IMR-90 (cell line): ENCODE measurements at places on chromosomes 5 and 9. TPM values are rescaled to one million over a fixed set of nuclear protein-coding genes. Genes with fewer than 3 reads are reported as not detected.
A peak's percentile ranks its signal among the peaks of the same experiment; 100 is the strongest.

ANKRD18B gene
- total RNA-seq = 13.4 and 14.7 TPM in 2 replicates

GRCh38 chr5:132487841-132488555 lies 2.6 kb downstream of the IRF1 start:
- no peak for DNase-seq

GRCh38 chr5:143258559-143259253 lies 144.8 kb downstream of the NR3C1 start:
- peak; percentile 87 for DNase-seq

DNA sequence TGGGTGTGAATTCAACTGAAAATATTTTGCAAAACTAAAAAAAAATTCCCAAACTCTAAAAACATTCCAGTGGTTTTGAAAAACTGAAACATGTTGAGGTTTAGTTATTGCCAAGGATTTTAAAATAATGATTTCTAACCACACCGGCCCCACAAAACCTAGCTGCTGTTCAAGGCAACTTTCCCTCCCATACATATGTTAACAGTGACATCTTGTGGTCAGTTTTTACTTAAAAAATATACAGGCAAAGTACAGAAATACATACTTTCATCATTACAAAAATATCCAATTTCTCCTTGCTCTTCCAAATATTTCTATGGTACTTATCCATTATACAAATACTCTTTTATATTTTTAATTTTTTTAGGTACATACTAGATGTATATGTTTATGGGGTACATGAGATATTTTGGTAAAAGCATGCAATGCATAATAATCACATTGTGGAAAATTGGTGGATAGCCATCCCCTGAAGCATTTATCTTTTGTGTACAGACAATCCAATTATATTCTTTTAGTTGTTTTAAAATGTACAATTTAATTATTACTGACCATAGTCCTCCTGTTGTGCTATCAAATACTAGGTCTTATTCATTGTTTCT lies 34.4 kb upstream of the MRPS30 start:
- peak; percentile 52 for DNase-seq

- no peak for DNase-seq
Observed at GRCh38 chr5:756171-756570, 28.4 kb downstream of the ZDHHC11B start.

- DNase-seq = no peak
Observed at GRCh38 chr9:136769710-136770191, 5.4 kb upstream of the LCN15 start.

- DNase-seq = no peak
Observed at GRCh38 chr5:33072296-33072695, 361.2 kb downstream of the NPR3 start.

IRGM gene
- total RNA-seq = not detected in 2 replicates

GRCh38 chr5:145008876-145009530 lies 826.1 kb downstream of the PRELID2 start:
- DNase-seq = no peak

DNA sequence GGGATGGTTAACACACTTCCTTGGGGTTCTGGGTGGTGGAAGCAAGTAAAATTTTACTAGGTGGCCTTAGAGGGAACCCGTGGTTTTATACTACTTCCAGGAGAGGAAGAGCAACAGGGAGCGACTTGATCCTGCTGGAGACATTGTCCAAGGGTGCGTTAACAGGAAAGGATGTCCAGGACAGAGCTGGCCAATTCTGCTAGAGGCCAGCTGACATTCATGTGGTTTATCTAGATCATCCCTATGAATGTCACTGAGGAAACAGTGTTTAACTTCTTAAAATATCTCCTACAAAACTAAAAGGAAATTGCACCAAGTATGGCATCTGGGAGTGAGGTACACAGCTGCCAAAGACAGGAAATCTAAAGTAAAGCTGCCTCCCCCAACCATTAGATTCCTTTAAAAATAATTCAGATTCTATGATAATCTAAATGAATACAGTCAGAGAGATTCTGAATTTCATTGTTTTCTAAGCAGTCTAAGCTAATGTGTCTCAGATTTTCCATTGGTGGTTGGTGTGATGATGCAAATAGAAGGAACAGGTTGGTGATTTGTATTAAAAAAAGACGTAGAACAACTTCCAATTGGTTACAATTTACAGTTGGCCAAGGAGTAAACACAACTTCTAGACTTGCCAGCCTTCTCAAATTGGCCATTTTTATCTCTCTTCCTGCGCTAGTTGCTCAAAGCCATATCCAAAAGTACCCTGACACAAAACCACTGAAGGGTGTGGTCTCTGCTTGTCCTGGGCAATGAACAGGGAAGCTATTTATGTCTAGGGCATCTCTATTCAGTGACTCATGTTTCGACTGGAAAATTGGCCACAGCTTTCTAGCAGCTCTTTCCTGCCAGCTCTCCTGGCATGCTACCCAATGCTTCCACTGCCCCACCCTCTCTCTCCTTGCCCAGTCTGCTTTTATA lies 574.7 kb upstream of the MEF2C start:
- no peak for DNase-seq

PAEP gene
- not detected in 2 replicates for total RNA-seq

DNA sequence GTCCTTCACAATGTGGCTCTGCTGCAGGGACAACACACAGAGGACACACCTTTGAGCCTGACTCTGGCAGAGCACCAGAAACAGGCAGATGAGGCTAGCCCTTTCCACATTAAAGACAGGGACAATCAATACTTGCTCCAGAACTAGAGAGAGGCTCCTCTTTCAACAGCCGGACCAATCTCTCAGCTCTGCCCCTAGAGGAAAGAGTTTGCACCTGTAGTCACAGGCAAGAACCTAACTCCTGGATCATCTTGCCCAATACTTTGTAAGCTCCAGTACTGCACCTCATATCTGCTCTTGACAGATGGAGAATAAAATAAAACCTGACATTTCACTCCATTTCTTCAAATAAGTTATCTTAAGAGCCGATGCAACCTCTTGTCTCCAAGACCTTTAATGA lies 52.1 kb downstream of the EPB41L4A start:
- DNase-seq = no peak

- DNase-seq = no peak
Observed at GRCh38 chr5:124980163-124980941, 233.9 kb upstream of the ZNF608 start.

DNA sequence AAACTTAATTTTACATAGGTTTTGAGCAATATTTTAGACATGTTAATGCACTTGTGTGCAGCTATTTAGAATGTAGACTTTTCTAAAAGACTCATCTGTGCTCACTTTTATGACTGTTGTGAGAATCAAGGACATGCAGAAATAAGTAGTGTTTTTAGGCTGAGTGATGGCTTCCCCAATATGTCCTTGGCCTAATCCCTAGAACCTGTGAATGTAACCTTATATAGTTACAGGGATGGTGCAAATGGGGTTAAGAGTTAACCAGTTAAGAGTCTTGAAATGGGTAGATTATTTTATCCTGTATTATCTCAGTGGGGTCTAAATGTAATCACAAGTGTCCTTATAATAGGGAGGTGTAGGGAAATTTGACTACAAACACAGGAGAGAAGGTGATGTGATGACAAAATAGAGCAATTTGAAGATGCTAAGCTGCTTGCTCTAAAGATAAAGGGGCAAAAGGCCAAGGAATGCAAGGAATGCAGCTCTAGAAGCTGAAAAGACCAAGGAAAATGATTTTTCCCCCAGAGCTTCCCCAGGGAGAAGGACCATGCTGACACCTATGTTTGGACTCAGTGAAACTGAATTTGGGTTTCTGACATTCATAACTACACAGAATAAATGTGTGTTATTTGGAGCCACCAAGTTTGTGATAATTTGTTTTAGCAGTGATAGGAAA lies 298.0 kb upstream of the PAPPA start:
- peak; percentile 4 for DNase-seq

DNA sequence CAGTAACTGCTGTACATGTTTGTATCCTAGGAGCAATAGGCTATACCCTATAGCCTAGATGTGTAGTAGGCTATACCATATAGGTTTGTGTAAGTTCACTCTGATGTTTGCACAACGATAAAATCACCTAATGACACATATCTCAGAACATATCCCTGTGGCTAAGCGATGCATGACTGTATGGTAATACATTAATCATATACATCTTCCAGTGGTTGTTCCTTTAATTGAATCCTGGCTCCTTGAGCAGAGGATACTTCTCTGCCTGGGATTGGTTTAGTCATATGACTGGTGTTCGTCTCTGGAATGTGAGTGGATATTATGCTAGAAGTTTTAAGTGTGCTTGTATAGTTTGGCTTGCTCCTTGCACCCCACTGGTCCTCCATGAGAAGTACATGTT lies 425.8 kb downstream of the MAN2A1 start:
- DNase-seq = no peak
